ENCODE measurements at places on chromosomes 12 and 14. TPM values are rescaled to one million over a fixed set of nuclear protein-coding genes. Genes with fewer than 3 reads are reported as not detected.

The ZBTB42 gene
- 3.0 TPM for total RNA-seq

The GPR162 gene
- total RNA-seq, result not detected

The TAS2R43 gene
- total RNA-seq, result 3.1 TPM

The RNASE9 gene
- not detected for total RNA-seq

The TRIP11 gene
- 31.2 TPM for total RNA-seq

The BBOF1 gene
- 1.8 TPM for total RNA-seq

The MYH6 gene
- not detected for total RNA-seq

The ACACB gene
- total RNA-seq, result 30.3 TPM

The DICER1 gene
- 66.0 TPM for total RNA-seq

The PPP4R4 gene
- 3.5 TPM for total RNA-seq

The HOXC5 gene
- not detected for total RNA-seq

The RD3L gene
- total RNA-seq, result not detected

The IFI27 gene
- total RNA-seq, result 1.7 TPM

The DNAI7 gene
- total RNA-seq, result 0.36 TPM

The SCNN1A gene
- 1.1 TPM for total RNA-seq

The LBHD2 gene
- total RNA-seq, result not detected

The ARPC3 gene
- total RNA-seq, result 124 TPM

The VTI1B gene
- total RNA-seq, result 24.4 TPM

The LMNTD1 gene
- total RNA-seq, result not detected

The CNTN1 gene
- not detected for total RNA-seq

The GRIP1 gene
- 5.4 TPM for total RNA-seq

The AQP6 gene
- not detected for total RNA-seq

The KRT8 gene
- total RNA-seq, result 0.89 TPM

The IGFBP6 gene
- total RNA-seq, result 0.49 TPM

The TMTC1 gene
- total RNA-seq, result not detected
